Chondrocyte (in vitro differentiated cells): ENCODE measurements at places on chromosomes 12 and 14. TPM values are rescaled to one million over a fixed set of nuclear protein-coding genes. Genes with fewer than 3 reads are reported as not detected.

Gene GCN1
- 92.3 to 137 TPM (median 97.5 TPM) in 3 replicates for total RNA-seq

GRCh38 chr14:36556811-36557433, 25.5 kb downstream of the NKX2-8 start:
- no peak for DNase-seq

Gene IL22
- not detected in 3 replicates for total RNA-seq

GRCh38 chr12:11607313-11608081, 42.0 kb upstream of the ETV6 start:
- no peak for DNase-seq

DNA sequence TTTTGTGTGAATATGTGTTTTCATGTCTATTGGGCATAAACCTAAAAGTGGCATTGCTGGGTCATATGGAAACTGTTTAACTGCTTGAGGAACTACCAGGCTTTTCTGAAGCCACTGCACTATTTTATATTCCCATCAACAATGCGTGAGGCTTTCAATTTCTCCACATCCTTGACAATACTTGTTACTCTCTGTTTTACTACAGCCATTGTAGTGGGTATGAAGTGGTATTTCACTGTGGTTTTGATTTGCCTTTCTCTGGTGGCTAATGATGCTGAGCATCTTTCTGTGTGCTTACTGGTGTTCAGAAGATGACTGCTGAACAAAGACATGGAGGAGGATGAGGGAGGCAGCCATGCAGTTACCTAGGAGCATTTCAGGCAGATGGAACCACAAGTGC, 13.2 kb upstream of the TDG start:
- no peak for DNase-seq

DNA sequence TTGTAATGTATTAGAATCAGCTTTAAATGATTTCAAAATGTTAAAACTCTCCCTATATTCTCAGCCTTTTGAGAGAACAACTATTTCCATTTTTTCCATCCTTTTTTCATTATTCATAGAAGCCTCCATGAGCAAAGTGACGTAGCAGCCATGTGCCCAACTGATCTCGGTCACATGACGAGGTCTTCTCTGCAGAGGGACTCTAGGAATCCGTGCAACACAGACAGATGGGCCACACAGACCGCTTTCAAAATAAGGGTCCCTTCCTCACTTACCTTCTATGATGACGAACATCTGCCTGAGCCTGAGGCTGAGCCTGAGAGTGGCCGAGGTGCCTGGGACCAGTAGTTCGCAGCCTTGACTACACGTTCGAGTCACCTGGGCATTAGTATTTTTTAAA, 293.8 kb downstream of the FOXN3 start:
- DNase-seq, result no peak

Gene RBP5
- not detected in 3 replicates for total RNA-seq

- DNase-seq, result no peak
Measured at GRCh38 chr14:33948869-33949408, 1.9 kb downstream of the EGLN3 start.

DNA sequence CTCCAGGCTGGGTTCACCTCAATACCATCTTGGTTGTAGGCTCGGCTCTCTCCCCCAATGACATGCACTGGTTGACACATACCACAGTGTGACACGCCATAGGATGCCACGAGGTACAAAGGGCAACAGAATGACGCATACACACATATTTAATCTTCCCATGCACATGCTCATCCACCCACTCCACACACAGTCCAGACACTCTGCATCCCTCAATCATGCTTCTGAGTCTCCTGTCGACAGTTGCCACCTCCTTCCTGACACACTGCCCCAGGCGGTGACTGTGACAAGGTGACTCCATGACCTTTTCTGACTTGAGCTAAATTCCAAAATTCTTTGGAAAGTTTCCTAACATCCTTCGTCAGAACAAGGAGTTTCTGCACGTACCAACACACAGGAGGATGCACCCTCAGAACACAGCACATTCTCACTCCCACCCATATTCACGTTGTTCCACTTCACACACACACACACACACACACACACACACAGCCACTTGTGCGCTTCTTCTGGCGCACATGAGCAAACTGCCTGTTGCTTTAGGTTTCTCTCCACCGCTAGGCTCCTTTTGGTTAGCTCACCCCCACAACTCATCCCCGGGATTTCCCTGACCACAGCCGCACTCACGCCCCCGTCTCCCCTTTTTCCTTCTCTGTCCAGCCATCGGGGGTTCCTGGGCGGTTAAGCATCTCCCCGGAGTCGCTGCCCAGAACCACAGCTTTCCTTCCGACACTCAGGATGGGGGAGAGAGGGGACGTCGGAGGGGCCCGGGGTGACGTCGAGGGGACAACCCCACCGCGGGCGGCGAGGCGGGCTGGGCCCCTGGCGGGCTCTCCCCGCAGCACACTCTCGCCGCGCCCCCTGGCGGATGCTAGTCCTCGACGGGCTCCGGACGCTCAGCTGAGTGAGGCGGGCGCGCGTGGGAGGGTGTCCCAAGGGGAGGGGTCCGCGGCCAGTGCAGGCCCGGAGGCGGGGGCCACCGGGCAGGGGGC, 536 bp upstream of the WNT1 start:
- no peak for DNase-seq

GRCh38 chr14:65336191-65336591, 76.3 kb upstream of the FUT8 start:
- DNase-seq, result no peak

DNA sequence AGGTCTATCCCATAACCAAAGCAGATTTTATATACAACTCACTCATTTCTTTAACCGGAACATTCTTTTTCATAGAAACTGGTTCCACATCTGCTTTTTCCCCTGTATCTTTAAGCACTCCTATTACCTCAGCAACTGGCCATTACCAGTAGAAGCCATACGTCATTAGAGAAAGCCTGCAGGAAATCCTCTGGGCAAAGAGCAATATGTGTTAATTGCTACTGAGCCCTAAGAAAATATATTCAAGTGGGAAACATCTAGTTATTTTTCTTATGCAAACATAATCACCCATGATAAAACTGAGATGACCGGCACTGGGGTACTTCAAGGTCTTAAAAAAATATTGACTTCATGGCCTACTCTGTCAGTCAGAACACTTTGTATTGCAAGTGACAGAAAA, 28.2 kb upstream of the CPSF6 start:
- no peak for DNase-seq

- DNase-seq, result no peak
Measured at GRCh38 chr12:83477696-83478095, 791.0 kb downstream of the TMTC2 start.

- DNase-seq, result no peak
Measured at GRCh38 chr12:53604581-53604980, 21.6 kb downstream of the ATF7 start.

GRCh38 chr12:34603382-34604035, 581.2 kb downstream of the ALG10 start:
- peak; percentile 52 for DNase-seq

- DNase-seq, result no peak
Measured at GRCh38 chr12:15555446-15555845, 233.1 kb downstream of the PTPRO start.

GRCh38 chr14:64060648-64061096, 207.9 kb downstream of the SYNE2 start:
- DNase-seq, result no peak

Gene SLC25A21
- total RNA-seq, result 0.22 to 1.1 TPM (median 0.36 TPM) in 3 replicates

Gene MANSC4
- not detected in 3 replicates for total RNA-seq

DNA sequence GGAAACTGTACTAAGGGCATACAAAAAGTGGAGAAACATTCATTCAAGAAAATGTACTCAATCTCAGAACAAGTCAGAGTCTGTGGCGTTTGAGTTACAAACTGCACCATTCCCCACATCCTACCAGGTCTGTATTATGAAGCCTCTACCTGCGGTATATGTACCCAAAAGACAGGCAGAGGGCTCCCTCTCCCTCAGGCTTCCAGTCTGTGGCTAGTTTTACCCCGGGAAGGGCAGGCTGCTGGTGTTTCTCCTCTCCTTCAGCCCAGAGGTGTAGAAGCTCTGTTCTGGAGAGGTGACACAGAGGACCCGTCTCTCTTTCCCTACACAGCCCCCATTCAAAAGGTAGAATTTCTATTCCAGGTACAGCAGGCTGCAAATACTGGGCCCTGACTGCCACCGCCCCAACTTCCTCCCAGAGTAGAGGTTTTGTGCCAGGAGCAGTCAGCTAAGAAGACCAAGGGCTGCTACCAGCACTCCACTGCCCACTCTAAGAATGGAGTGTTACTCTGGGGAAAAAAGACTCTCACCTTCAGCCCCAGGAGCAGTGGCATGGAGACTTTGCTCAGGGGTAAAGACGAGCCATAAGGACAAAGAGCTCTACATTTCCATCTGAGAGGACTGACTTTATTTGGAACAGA, 39.4 kb downstream of the PARP11 start:
- DNase-seq, result no peak

- DNase-seq, result no peak
Measured at GRCh38 chr12:15982471-15982870, 71.3 kb downstream of the DERA start.

DNA sequence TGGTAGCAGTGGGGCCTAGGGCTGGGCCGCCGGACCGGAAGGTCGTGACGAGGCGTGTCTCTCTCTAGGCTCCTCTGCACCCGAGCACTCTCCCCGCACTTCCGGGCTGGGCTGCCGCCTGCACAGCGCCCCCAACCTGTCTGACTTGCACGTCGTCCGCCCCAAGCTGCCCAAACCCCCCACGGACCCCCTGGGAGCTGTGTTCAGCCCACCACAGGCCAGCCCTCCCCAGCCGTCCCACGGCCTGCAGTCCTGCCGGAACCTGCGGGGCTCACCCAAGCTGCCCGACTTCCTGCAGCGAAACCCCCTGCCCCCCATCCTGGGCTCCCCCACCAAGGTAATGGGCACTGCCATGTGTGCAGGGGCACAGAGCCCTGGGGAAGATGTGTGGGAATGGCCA, 13.3 kb upstream of the PUS1 start:
- no peak for DNase-seq

DNA sequence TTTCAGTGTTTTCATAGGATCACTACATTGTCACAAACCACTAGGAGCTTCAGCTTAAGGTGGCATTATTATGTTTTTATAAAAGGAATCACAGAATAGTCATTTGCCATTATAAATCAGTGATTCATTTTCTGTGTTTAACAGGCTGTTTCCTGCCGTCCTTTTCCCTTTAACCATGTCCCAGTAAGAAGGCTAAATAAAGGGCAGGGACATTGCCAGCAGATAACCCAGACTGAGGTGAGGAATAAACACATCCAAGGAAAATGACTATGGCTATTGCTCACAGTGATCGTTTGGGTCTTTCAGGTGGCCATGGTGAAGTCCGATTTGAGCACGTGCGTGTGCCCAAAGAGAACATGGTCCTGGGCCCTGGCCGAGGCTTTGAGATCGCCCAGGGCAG, 17.9 kb upstream of the ALDH2 start:
- no peak for DNase-seq

GRCh38 chr12:46266869-46267574, 1.8 kb downstream of the SLC38A1 start:
- DNase-seq, result peak; percentile 87

GRCh38 chr12:114508529-114509129, 102.7 kb upstream of the TBX5 start:
- no peak for DNase-seq

Gene ACOT4
- total RNA-seq, result 1.4 to 4.3 TPM (median 4.0 TPM) in 3 replicates

DNA sequence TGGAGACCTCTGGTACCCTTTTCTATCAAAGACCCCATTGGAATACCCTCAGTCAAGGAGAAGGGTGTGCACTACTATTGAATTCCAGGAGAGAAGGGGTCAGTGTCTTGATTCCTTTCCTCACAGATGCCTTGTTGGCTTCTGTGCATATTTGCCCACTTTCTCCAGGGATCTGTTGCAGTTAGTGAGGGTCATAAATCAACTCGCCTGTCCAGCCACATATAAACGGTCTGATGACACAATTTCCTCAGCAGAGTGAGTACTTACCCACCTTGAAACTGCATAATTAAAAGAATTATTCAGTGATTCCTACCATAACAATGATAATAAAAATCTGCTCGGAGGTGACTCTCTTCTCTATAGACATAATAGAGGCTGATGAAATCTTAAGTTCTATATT, 13.9 kb upstream of the DCD start:
- DNase-seq, result no peak

DNA sequence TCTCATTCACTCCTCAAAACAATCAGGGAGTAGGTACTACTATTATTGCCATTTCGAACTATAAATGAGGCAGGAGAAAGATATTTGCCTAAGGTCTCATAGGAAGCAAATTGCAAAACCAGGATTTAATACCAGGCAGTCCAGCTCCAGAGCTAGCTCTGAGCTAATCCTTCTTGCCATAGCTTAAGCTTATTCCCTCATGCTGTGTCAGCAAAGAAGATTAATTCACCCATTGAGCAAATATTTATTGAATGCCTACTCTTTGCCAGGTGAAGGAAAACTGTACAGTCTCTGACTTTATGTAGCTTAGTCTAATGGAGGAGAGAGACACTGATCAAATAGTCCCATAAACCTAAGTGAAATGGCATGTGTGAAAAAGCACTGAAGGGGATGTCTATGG, 19.5 kb downstream of the KCNA5 start:
- DNase-seq, result no peak

Gene RASAL1
- total RNA-seq, result not detected in 3 replicates

Gene MSRB3
- total RNA-seq, result 104 to 160 TPM (median 158 TPM) in 3 replicates

Gene TMTC1
- total RNA-seq, result 24.0 to 49.1 TPM (median 25.2 TPM) in 3 replicates

- no peak for DNase-seq
Measured at GRCh38 chr14:39957290-39957689, 525.1 kb upstream of the FBXO33 start.

DNA sequence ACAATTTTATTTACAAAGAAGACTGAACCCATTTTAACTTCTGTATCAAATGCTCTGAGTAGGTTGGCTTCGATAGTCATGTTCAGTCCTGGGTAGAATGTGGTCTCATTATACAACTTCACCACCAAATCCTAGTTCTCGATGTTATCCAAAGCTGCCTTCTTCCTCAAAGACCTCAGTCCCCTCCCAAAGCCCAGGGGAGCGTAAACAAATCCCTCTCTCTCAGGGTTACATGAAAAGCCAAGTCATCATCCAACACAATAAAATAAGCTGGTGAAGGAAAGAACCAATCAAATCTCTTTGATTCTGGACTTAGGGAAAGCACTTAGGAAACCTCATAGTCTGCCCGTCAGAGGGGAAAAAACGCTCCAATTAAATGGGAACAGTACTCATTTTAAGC, 9.1 kb downstream of the PTCSC3 start:
- DNase-seq, result no peak
